Activated T-cell treated with anti-CD3 and anti-CD28 coated beads, Interleukin-2, amount 50 U/mL, for 24 hours (primary cell): ENCODE measurements at places on chromosomes 12 and 14.

- H3K27ac ChIP-seq, result no peak overlapping the region
- no peaks in the 10 kb centered on the region for H3K36me3 ChIP-seq
- no peaks in the 10 kb centered on the region for H3K4me1 ChIP-seq
Observed at GRCh38 chr14:53430870-53431269, 277.7 kb upstream of the DDHD1 start.

- H3K27me3 ChIP-seq, result no peaks in the 10 kb centered on the region
- H3K36me3 ChIP-seq, result no peaks in the 10 kb centered on the region
- H3K4me3 ChIP-seq, result no peak overlapping the region
- no peak for DNase-seq
Observed at GRCh38 chr12:61999311-61999710, 260.9 kb upstream of the USP15 start.

GRCh38 chr12:52557476-52557875 is 4.5 kb upstream of the KRT71 start:
- no peak overlapping the region for H3K4me3 ChIP-seq
- H3K4me1 ChIP-seq, result no peaks in the 10 kb centered on the region
- no peaks in the 10 kb centered on the region for H3K36me3 ChIP-seq

- H3K4me1 ChIP-seq, result peaks cover 31% of the 10 kb centered on the region
- H3K36me3 ChIP-seq, result peaks cover 10% of the 10 kb centered on the region
- DNase-seq, result no peak
- no peak overlapping the region for H3K27ac ChIP-seq
Observed at GRCh38 chr14:63654346-63654745, 12.7 kb upstream of the WDR89 start.

DNA sequence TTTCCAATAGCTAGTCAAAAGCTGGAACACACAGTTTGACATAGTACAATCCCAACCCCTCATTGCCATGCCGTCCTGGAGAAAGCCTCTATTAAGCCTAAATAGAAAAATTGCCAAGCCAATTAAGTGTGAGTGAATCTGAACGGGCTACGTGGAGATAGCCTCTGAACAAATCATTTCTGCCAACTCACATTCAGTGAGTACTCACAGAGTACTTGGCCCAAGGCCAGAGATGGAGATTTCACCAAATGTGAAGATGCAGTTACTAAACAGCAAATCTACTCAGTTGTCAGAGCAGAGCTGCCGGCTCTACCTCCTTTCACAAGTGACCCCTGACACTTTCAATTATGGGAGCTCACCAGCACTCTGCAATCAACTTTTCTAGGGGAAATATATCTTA is 350.0 kb downstream of the GALC start:
- H3K27ac ChIP-seq, result no peak overlapping the region
- no peak overlapping the region for H3K4me3 ChIP-seq
- H3K36me3 ChIP-seq, result no peaks in the 10 kb centered on the region
- H3K27me3 ChIP-seq, result no peaks in the 10 kb centered on the region

GRCh38 chr14:100128688-100129087 is 30.8 kb downstream of the DEGS2 start:
- DNase-seq, result no peak
- H3K36me3 ChIP-seq, result peaks cover 97% of the 10 kb centered on the region
- H3K4me1 ChIP-seq, result no peaks in the 10 kb centered on the region
- peak overlapping the region; percentile 63 for H3K27ac ChIP-seq

GRCh38 chr14:21868442-21869046 is 194.9 kb upstream of the OR4E1 start:
- peaks cover 46% of the 10 kb centered on the region for H3K4me1 ChIP-seq
- peak; percentile 75 for DNase-seq
- no peaks in the 10 kb centered on the region for H3K27me3 ChIP-seq

DNA sequence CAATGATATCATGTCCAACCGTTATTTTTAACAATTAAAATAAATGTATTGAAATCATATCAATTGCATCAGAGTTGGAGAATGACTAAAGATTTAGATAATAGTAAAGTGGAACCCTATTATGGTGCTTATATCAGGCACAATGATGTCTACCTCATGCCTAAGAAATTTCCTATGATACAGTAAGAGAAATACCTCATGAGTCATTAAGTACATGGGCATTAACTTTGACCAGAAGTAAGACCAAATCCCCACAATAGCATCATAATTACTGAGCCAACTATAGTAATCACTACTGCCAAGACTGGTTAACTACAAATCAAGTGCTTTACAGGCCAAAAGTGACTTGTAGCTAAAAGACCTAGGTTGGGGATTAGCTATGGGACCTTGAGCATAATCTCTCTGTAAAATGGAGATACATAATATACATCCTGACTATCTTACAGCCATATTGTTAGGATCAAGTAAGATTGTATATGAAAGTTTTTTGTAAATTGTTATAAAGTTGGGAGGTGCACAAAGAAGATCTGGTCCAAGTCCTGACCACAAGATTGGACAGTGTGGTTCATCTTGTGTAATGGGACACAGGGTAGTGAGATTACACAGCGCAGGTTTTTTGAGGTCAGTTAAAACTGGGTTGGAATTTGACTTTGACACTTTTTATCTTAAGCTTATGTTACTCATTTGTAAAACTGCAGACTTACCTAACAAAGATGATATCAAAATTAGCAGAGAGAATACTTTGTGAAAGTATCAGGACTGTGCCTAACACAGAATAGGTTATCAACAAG is 60.5 kb downstream of the ERGIC2 start:
- no peak for DNase-seq
- H3K4me1 ChIP-seq, result peaks cover 11% of the 10 kb centered on the region
- no peak overlapping the region for H3K27ac ChIP-seq
- peaks cover 56% of the 10 kb centered on the region for H3K36me3 ChIP-seq
- H3K4me3 ChIP-seq, result no peak overlapping the region

- no peaks in the 10 kb centered on the region for H3K27me3 ChIP-seq
- peak; percentile 61 for DNase-seq
- H3K36me3 ChIP-seq, result peaks cover 6% of the 10 kb centered on the region
- peaks cover 50% of the 10 kb centered on the region for H3K4me1 ChIP-seq
Observed at GRCh38 chr14:106843951-106844483, 1317.6 kb downstream of the TMEM121 start.

GRCh38 chr14:54219261-54220070 is 177.3 kb upstream of the CDKN3 start:
- H3K27me3 ChIP-seq, result peaks cover 77% of the 10 kb centered on the region
- H3K4me1 ChIP-seq, result peaks cover 14% of the 10 kb centered on the region
- H3K27ac ChIP-seq, result no peak overlapping the region
- no peak for DNase-seq

GRCh38 chr12:102364709-102365108 is 115.7 kb downstream of the IGF1 start:
- no peak for DNase-seq
- peaks cover 3% of the 10 kb centered on the region for H3K27me3 ChIP-seq
- H3K36me3 ChIP-seq, result no peaks in the 10 kb centered on the region

DNA sequence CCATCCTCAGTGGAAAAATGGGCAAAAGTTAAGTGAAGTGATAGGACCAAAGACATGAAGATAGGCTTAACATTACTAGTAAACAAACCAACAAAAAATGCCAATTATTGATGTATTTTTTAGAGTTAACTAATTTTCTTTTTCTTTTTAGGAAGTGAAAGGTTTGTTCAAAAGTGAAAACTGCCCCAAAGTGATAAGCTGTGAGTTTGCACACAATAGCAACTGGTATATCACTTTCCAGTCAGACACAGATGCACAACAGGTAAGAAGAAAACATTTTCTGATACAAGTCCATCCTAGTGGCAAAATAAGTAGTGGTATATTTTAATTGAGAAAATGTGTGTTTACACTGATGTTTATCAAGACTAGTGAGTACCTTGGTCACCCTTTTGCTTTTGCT is 39.6 kb downstream of the LARP4 start:
- no peak for DNase-seq
- peaks cover 23% of the 10 kb centered on the region for H3K4me1 ChIP-seq
- peak overlapping the region; percentile 61 for H3K27ac ChIP-seq
- no peak overlapping the region for H3K4me3 ChIP-seq
- H3K36me3 ChIP-seq, result peaks cover 95% of the 10 kb centered on the region

GRCh38 chr12:10369557-10370415 is 20.1 kb downstream of the KLRK1 start:
- H3K4me3 ChIP-seq, result peak overlapping the region; percentile 28
- peaks cover 61% of the 10 kb centered on the region for H3K4me1 ChIP-seq
- H3K36me3 ChIP-seq, result peaks cover 58% of the 10 kb centered on the region

DNA sequence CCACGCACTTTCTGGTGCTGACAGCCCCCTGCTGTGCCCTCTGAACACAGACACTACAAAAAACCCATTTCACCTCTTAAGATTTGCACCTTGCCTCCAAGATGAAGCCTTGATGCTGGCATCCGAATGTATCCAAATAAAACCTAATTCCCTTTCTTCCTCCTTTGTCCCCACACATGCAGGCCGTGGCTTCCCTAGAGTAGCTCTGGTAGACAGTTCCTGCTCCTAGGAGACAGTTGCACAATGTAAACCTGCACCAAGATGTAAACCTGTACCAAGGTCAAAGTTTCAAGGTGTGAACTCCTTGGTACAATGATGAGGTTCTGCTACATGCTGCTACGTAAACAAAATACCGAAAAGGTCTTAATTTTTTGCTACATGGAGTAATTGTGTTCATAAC is 625 bp upstream of the ABHD12B start:
- no peaks in the 10 kb centered on the region for H3K36me3 ChIP-seq
- no peak overlapping the region for H3K4me3 ChIP-seq
- H3K4me1 ChIP-seq, result peaks cover 32% of the 10 kb centered on the region
- no peak for DNase-seq
- H3K27ac ChIP-seq, result no peak overlapping the region

DNA sequence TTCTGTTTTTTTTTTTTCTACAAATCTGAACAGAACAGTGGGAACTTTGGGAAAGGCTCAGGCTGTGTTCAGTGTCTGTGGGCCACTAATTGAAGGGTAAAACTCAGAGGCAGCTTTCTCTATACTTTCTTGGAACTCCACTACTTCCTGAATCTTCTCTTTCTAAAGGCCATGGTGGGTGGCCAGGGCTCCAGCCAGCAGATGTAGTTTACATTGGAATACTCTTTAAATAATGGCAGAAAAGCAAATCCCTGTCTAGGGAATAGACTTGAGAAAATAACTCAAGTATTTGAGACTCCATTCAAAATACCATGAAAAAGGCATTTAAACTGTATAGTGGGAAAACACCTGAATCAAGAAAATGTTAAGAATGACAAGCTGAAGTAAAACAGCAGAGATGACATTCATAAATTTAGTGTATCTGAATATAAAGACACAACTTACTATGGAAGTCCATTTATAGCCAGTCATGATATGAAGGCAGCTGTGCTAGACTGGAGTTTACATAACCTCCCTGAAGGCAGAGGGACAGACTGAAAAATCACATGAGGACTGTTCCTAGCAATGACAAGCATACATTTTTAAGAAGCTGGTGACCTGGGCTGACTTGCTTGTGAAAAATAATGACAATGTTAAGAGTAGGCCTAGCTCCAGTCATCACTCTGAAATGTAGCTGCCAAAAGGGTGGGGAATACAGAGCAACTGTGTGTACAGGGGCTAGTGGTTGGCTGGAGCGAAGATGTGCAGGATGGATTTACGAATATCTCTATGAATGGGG is 168.6 kb downstream of the STXBP6 start:
- no peaks in the 10 kb centered on the region for H3K4me1 ChIP-seq
- H3K4me3 ChIP-seq, result no peak overlapping the region
- DNase-seq, result no peak
- H3K27me3 ChIP-seq, result peaks cover 14% of the 10 kb centered on the region

- no peak for DNase-seq
- no peaks in the 10 kb centered on the region for H3K4me1 ChIP-seq
- H3K36me3 ChIP-seq, result no peaks in the 10 kb centered on the region
Observed at GRCh38 chr12:75058228-75058627, 151.4 kb downstream of the KCNC2 start.

DNA sequence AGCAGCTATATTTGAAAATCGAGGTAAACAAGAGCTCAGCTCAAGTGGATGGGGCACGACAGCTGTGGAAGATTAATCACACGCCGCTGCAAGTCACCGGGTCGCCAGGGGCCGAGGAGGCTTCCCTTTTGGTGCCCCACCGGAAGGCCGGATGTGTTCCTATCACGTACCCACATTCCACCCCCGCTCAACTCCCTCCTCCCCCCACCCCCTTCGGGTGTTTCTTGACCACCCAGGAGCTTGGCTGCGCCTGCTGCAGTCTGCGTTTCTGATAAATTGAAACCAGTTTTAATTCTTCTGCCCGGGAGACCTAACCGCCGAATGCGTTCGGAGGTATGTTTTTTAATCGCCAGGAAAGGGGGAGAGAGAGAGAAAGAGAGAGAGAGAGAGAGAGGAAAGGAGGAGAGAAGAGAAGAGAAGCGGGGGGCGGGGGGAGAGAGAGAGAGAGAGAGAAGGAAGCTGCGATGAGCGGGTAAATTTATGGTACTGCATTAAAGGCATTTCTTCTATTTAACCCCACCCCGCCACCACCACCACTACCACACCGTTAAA is 1.8 kb downstream of the SLC8A3 start:
- H3K27ac ChIP-seq, result no peak overlapping the region
- peaks cover 62% of the 10 kb centered on the region for H3K27me3 ChIP-seq
- no peak for DNase-seq

- H3K27me3 ChIP-seq, result peaks cover 18% of the 10 kb centered on the region
- H3K27ac ChIP-seq, result no peak overlapping the region
- no peaks in the 10 kb centered on the region for H3K4me1 ChIP-seq
- H3K4me3 ChIP-seq, result no peak overlapping the region
- no peak for DNase-seq
Observed at GRCh38 chr14:38243696-38244240, 12.1 kb downstream of the CLEC14A start.

DNA sequence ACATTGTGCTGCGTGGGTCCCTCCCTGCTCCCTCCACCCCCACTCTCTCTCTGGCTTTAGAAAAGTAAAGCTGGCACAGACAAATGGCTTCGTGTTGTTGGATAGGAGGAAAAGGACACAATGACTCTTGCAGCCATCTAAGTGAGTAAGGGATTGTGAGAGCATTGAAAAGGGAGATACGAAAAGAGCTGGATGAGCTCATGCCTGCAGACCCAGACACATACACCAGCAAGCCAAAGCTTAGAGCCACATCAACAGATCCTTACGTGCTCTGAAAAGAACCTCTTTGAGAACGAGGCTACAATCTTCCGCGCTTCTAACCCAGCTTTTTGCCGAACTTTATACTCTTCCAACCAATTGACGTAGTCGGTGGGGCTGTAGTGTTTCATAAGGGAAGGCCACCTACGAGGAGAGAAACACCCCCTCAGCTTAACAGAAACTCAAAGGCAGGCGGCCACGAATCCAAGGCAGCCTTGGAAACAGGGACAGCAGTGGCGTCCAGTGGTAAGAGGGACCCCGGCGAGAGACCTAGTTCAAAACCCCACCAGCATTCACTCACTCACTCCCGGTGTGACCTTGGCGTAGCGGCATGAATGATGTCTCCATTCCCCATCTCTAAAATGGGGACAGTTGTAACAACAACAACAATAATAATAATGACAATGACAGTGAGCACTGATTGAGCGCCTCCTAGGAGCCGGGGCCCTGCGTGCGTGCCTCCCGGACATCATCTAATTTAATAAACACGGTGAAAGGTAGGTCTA is 1.1 kb downstream of the FBXO21 start:
- H3K27me3 ChIP-seq, result no peaks in the 10 kb centered on the region
- H3K36me3 ChIP-seq, result peaks cover 49% of the 10 kb centered on the region
- peak overlapping the region; percentile 87 for H3K27ac ChIP-seq
- peaks cover 34% of the 10 kb centered on the region for H3K4me1 ChIP-seq

DNA sequence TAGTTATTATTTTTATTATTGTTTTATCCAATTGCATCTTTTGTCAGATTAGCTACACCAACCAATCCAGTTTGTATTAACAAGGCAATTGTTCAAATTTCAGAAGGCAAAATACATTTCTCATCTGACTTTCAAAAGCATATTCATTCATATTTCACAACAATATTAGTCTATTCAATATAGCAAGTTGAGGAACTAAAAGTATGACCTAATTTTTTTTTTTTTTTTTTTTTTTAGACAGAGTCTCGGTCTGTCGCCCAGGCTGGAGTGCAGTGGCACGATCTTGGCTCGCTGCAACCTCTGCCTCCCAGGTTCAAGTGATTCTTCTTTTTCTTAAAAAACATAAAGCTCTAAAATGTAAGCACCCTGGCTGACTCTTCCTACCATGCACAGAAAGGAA is 17.3 kb downstream of the COX14 start:
- no peaks in the 10 kb centered on the region for H3K27me3 ChIP-seq
- H3K27ac ChIP-seq, result no peak overlapping the region
- H3K4me3 ChIP-seq, result no peak overlapping the region
- peaks cover 32% of the 10 kb centered on the region for H3K4me1 ChIP-seq
